SJCRH30 (cell line): ENCODE measurements at places on chromosomes 3 and 15.

DNA sequence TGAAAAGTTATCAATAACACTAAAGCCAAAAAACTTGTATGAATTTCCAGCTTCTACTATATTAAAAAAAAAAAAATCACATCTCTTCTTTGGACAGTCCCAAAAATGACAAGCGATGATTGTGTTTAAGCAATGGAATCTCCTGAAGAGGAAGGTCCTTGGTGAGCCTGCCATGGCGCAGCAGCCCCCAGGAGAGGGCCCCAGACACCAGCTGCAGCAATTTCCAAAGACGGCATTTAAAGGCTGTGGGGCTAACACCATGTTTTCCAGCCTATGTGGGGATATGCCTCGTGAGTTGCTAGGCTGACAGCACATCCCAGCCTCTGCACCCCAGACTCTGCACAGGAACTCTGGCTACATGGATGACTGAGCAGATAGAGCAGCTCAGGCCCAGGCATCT is 14.7 kb downstream of the SKIC8 start:
- DNase-seq: no peak

DNA sequence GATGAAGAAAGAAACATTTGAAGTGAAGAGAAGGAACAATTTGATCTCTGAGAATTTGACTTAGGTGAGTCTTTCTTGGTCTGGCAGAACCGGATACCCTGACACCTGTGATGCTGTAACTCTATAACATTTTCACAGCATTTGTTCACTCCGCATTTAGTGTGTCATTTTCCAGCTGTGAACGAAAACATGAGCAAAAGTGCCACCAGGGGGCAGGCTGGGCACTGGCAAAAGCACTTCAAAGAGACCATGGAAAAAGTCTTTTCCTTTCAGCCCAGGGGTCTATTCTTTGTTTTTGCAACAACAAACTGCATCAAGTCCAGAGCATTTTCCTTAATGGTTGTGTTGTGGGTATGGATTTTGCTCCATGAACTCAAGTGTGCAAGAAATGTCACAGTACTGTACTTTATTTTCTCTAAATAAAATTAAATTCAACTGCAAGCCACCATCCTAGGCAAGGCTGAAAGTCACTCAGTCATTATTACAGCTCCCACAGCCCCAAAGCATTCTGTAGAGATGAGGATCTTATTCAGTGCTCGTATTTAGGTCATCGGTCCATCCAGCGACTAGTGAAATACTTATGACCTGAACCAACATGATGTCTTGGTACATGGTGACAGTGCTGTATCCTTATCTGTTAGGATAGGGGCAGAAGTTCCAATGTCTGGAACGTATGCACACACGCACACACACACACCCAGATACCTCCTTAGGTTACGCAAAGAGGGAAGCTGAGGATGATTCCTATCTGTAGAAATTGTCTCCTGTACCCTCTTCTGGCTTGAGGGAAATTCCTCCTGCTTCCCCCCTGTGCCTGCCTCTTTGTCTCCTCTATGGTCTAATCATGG is 125.5 kb downstream of the GADL1 start:
- peak; percentile 44 for DNase-seq

DNA sequence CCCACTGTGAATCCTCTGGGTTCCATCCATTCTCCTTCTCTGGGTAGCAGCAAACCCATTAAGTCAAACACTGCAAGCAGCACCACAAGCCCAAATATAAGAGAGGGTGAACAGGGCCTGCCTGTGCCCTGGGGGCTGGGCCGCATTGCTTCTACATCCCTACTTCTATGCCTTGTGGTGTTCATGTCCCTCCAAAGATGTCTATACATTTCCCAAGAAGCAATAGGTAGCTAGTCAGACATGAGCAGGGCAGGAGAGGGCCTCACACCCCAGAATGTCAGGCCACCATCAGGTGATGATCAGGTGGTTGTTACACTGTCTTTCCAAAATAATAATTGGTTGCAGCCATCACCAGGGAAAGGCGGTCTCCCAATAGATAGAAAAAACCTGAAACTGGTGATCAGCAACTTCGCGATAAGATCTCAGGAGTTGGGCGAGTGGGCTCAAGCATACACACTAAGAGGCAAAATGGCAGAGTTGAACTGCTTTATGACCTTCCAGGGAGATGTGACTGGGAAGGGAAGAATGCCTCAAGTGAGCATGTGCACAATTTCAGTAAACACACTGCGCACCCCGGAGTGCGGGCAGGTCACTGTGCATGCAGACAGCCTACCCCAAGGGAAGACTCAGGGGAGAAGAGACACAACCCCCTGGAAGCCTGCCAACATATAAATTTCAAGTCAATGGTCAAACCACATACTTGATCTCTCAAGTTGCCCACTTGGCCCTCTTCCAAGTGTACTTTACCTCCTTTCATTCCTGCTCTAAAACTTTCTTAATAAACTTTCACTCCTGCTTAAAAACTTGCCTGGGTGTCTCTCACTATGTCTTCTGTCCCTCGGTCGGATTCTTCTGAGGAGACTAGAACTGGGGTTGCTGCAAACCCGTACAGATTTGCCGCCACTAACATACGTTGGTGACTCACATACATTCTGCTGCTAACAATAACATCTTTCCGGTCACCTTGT is 39.9 kb downstream of the KLF15 start:
- DNase-seq: peak; percentile 8

DNA sequence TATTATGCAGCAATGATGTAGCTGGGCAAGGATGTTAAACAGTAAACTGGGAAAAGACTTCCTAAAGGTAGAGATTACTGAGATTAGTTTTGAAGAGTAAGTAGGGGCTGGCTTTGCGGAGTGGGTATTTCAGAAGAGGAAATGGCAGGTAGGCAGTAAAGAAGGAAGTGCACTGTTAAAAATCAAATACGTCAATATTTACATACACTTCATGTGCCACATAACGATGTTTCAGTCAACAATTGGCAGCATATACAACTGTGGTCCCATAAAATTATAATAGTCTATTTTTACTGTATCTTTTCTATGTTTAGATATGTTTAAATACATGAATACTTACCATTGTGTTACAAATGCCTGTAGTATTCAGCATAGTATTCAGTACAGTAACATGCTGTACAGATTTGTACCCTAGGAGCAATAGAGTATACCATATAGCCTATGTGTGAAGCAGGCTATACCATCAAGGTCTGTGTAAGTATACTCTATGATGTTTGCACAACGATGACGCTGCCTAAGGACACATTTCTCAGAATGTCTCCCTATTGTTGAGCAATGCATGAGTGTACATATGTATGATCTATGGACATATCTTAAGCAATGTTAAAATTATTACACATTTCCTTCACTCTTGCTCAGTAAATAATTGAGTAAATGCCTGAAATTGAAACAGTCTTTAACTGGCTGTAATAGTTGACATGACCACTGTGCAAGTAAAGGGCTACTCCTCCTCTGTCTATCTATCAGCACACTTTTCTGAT is 196.7 kb downstream of the ISL2 start:
- DNase-seq: no peak

GRCh38 chr3:194443901-194444300 is 42.9 kb downstream of the ATP13A3 start:
- no peak for DNase-seq

- no peak for DNase-seq
Observed at GRCh38 chr15:71548401-71548807, 261.9 kb upstream of the NR2E3 start.

DNA sequence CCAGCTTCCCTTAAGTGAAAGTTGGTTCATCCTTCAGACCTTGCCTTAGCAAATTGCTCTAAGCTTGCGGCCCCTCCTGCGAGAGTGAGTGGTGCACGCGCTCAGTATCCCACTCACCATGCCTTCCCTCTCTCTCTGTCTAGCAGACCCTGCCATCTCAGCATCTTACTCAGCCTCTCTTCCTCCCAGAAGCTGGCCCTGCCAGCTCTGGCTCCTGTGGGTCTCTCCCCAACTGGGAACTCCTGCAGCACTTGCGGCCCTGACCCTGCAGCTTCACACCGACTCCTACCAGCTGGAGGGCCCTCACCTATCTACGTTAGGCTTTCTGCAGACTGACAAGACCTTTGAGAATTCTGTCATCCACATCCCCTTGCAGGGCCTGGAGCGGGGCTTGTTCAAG is 286.1 kb upstream of the TLE3 start:
- DNase-seq: no peak

DNA sequence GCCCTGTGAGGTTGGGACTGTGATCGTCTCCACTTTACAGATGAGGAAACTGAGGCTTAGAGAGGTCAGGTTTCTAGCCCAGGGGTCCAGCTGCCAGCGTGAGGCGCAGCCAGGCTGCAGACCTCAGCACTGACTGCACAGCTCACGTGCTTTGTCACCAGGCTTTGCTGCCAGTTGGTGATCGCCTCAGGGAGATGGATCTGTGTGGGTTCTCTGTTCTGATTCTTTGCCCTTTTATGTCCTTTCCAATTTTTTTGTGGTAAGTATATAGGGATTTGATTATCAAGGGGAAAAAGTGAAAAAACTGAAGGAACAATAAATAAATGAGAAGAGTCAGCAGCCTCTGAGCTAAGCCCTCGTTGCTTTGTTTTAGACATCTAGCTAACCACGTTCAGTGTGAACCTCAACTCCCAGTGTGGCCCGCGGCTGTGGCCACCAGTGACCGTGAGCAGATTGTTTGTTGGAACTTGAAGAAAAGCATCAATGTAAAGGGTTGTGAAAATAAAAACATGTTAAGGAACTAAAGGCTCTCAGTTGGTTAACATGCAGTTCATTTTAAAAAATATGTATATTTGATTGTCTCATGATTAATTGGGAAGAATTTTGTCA is 117.6 kb downstream of the PDE8A start:
- DNase-seq: no peak

DNA sequence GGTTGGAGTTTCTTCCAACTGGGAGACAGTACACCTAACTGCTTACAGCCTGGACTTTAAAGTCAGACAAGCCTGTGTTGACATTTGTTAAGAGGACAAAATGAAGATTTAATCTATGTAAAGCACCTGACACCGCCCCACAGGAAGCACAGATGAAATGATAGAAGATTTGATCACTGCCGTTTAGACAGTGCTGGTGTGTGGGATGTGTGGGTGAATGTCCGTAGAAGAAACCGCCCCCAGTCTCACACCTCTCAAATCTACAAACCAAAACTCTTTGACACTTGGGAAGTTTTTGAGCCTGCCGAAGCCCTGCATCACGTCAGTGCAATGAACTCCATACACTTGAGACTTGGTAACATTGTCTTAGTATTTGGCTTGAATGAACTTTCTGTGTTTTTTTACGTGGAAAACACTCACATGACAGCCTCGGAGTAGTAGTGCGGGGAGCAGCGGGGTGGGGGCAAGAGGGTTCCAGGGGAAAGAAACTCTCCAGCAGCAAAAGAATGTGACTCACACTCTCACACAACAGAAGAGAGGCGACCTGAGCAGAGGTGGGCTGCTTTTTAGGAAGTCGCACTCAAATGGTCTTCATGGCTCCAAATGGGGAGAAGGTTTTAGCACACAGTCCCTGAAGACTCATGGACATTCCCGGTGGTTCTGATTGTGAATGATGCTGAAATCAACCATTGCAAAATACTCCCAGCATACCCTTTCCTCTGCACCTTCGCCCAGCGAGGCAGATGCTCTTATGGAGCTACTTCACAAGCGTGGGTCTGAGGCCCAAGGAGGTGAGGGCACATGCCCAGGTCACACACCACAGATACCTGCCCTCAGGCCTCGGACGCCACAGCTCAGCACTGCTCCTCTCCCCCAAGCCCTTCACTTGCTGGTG is 79.2 kb downstream of the SRGAP3 start:
- DNase-seq: no peak

- DNase-seq: no peak
Observed at GRCh38 chr3:156694536-156694935, 20.1 kb downstream of the TIPARP start.

GRCh38 chr15:23565395-23566070 is at the start of gene MKRN3:
Gene MKRN3, plus strand, starts transcription at chr15:23565674. Its CDS starts 109 bp downstream, at chr15:23565783.
- DNase-seq: peak; percentile 70

DNA sequence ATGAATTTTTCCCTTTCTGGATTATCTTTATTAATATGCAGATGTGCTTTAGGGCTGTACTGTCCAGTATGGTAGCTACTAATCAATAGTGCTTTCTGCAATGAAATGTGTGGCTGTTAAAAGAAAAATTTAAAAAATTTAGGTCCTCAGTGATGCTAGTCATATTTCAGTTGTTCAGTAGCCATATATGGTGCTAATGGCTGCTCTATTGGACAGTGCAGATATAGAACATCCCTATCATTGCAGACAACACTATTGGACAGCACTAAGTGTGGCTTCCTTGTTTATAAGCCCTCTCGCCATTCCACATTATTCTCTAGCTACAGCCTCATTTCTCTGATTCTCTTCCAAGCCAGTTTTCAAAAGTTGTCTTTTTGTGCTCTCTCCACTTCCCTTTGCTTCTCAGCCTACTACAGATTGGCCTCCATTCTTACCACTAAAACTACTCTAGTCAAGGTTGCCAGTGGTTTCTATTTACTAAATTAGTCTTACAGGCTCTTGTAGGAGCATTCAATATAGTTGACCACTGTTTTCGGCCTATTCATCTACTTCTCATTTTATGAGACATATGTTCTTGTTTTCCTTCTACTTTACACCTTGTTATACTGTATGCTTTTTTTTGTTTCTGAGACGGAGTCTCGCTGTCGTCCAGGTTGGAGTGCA is 9.5 kb downstream of the MAPK6 start:
- no peak for DNase-seq

- DNase-seq: peak; percentile 49
Observed at GRCh38 chr15:85289677-85290365, 90.6 kb upstream of the AKAP13 start.
